ENCODE measurements at places on chromosomes 6 and 20.

GRCh38 chr20:49675368-49676151, 38.1 kb downstream of the B4GALT5 start:
- no peak for DNase-seq

GRCh38 chr6:29762051-29762450, 38.8 kb downstream of the HLA-F start:
- no peak for DNase-seq

GRCh38 chr6:138431256-138432062, 27.4 kb downstream of the HEBP2 start:
- DNase-seq, result no peak

GRCh38 chr6:53725791-53726575, 60.4 kb upstream of the KLHL31 start:
- peak; percentile 47 for DNase-seq

DNA sequence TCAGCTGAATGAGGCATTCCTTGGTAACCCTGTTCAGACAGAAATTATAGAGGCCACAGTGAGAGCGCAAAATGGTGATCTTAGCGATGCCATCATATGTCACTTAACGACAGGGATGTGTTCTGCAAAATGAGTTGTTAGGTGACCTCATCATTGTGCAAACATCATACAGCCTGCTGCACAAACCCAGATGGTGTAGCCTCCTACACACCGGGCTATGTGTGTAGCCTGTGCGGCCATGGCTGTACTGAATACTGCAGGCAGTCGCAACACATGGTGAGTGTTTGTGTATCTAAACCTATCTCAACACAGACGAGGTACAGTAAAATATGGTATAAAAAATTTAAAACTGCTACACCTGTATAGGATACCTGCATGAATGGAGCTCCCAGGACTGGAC, 234.1 kb upstream of the PMEPA1 start:
- DNase-seq, result no peak

- no peak for DNase-seq
Observed at GRCh38 chr6:45687570-45687969, 309.8 kb upstream of the SUPT3H start.

DNA sequence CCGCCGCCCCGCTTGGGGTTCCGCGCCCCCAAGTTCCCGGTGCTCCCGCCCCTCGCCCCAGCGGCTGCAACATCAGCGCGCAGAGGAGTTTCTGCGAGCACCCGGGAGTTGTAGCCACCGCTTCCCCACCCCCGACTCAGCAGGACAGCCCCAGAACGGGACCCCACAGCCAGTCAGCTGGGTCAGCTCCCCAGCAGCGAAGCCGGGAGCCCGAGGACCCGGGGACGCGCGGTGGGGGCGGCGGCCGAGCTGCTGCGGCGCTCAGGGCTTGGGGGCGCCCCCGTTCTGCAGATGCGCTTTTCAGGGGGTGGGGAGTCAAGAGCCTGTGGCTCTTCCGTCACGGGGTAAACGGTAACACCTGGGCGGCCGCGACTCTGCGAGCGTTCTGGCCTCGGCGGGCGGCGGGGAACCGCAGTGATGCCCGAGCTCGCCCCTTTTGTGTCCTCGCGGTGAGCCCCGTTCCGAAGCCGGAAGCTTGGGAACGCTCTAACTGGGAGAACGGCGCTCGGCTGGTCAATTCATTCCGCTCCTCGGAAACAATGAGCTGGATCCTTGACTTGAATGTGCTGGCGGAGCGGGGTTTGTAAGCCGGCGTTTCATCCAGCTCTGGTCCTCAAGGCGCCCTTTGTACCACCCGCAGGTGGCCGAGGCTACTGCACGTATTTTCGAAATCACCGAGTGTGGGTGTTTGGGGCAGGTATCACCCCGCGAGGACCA, 774 bp downstream of the PLEKHG1 start:
- DNase-seq, result no peak
